Chondrocyte (in vitro differentiated cells): ENCODE measurements at places on chromosomes 2 and 18.

- DNase-seq, result no peak
These were observed 675 bp downstream of the GEMIN6 start for GRCh38 chr2:38778687-38779082.

- DNase-seq, result no peak
These were observed 81.9 kb upstream of the VWC2L start for GRCh38 chr2:214328941-214329340.

DNA sequence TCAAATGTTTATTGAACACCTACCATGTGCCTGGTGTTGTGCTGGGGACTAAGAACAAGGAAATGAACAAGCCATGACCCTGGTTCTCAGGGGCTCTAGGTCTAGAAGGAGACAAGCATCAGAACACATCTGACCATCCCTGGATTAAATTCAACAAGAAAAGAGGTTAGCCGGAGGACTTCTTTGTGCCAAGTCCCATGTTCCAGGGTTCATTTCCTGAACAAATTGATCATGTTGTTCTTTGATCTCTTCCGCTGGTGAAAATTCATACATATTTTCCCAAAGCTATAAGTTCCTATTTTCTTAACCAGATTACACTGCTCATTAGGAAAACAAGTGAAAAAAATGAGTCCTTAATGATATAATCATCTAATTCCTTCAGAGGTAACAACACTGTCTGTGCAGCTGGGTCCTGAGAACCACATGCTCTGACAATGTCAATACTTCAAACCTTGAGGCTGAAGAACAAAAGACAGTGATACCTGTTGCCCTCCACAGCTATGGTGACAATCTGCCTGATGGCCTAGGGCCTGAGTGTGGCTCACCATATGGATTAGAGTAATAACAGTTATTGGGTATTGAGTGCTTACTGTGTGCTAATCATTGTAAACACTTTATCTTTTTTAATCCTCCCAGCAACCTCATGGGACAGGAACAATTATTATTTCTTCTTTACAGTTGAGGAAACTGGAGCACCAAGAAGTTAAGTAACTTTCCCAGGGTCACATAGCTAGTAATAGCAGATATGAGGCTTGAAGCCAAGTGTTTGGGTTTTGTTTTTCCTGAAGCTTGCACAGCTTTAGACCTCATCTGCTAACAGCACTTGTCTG is 24.6 kb upstream of the INO80C start:
- DNase-seq, result no peak

- no peak for DNase-seq
These were observed 74.0 kb downstream of the BCL2 start for GRCh38 chr18:63245600-63245999.

- no peak for DNase-seq
These were observed 147.2 kb upstream of the CELF4 start for GRCh38 chr18:37712776-37713175.

- no peak for DNase-seq
These were observed 43.8 kb upstream of the ASPRV1 start for GRCh38 chr2:70005216-70005615.

GRCh38 chr2:105866216-105867185 is 121.8 kb downstream of the NCK2 start:
- DNase-seq, result no peak

DNA sequence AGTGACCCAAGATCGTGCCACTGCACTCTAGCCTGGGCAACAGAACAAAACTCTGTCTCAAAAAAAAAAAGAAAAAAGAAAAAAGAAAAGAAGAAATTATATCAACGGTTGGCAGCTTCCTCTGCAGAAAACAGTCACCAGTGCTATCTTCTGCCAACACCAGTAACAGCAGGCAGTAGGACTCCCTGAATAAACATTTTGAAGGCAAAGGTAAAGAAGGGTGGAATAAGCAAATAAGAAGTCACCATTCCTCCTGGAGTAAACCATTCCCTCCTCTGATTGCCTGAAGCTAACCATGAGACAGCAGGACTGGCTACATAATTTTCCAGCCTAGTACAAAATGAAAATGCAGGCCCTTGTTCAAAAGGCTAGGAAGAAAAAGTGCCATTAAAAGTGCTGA is 9.0 kb upstream of the RNF103 start:
- no peak for DNase-seq

- DNase-seq, result no peak
These were observed 211.2 kb upstream of the CTAGE1 start for GRCh38 chr18:22628795-22629510.

- DNase-seq, result no peak
These were observed 117.1 kb downstream of the ZFP36L2 start for GRCh38 chr2:43109261-43109743.

DNA sequence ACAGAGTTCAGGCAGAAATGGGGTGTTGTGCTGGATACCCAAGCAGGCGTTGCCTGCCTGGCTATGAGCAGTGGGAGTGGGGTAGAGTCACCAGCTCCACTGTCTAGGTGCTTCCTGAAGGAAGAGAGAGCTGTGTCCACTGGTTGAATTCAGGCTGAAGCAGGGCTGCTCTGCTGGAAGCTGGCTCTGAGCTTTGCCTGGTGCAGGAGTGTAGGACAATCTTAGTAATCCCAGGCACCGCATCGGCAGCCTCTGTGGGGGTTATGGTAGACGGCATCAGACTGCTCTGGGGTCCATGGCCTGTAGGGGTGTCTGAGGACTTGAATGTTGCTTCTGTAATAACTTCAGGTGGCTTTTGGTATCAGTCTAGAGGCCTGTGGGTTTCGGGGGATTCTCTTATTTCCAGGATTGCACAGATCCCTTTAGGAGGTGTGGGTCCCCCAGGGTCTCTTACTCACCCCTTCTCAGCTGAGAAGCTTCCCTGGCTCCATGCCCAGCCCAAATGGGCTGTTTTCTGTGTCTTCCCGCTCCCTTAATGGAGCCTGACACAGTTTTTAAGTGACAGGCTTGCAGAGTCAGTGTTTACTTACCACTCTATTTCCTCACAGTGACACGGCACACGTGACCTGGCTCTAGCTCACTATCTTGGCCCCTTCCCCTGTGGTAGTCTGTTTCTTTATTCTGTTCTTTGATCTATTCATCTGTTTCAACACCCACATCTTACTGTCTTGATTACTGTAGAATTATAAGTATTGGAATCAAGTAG is 644.3 kb downstream of the CBLN2 start:
- DNase-seq, result no peak

GRCh38 chr2:191321861-191322662 is 76.9 kb downstream of the MYO1B start:
- DNase-seq, result no peak

GRCh38 chr18:79857082-79857671 is 59.4 kb downstream of the KCNG2 start:
- no peak for DNase-seq

DNA sequence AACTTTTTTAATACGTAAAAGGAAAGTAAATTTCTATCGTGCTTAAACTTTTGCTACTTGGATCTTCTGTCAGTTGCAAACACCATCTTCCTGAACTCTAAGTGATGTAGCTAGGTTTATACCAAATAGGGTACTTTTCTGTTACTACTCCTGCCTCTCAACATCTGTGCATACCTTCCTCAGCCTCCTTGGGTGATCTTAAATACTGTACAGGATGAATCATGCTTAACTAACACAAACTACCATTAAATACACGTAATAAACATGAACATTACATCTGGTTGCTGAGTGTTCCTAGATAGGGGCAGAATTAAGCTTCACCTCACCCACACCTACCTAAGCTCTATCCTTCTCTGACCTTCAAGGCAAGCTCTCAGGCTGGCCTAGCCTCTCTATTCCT is 398.0 kb downstream of the TXNL1 start:
- no peak for DNase-seq

DNA sequence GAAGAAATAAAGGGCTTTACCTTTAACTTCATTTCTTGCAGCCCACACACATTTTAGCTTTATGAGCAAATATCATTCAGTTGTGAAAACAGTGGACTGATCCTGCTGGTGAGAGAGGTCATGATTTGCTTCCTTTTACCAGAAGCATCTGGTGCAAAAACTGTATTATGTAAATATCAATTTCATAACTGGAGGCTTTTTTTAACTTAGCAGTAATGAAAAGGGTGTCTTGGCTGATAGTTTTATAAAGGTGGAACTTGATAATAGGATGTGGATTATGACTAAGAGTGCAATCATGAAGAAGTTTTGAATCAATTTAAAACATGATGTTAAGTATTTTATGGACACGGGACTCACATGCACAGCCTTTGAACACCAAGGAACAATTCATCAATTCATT is 304.4 kb downstream of the GULP1 start:
- DNase-seq, result no peak

DNA sequence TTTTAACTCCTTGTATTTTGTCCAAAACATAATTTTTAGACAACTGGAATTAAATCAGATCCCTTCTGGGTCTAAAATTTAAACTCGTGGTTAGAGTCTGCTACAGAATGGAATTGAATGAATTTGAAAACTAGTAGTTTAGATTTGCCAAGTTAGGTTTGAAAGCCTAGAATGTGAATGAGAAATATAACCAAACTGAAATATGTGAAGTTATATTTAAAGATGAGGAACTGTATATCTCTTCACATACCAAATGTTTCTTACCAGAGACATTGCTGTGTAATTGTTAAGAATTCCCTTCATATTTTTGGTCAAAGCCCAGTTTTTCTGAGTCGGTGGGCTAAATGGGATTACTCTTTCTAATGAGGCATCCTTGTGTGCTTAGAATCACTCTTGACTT is 74.2 kb downstream of the LPIN1 start:
- DNase-seq, result no peak

DNA sequence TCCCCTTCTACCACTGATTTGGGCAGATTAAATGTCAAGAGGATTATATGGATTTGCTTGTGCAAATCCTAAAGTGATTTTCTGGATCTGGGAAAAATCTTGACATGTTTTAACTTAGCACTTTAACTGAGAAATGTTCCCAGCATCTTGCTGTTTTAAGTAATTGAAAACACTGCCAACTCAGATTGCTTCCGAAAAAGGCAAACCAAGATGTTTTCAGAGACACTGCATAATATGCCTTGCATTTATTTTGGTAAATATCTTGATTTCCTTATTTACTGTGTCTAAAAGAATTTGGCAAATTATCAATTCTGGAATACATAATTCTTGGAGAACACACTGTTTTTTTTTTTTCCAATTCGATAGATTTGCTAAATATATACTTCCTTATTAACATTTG is 385.0 kb upstream of the FAM98A start:
- DNase-seq, result no peak

GRCh38 chr2:232315049-232315922 is 63.3 kb upstream of the ALPP start:
- DNase-seq, result no peak

DNA sequence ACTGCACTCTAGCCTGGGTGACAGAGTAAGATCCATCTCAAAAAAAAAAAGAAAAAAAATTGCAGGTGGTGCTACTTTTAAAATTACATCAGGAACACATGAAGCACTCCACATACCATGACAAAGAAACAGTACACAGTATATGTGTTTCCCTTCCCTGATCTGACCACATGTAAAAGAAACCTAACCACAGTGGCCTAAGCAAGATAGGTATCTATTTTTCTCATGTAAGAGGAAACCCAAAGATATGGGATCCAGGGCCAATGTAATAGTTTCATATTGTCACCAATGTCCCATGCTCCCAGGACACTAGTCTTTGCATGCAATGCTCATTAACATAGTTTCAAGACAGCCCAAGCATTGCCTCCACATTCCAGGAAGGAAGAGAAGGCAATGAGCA is 99.9 kb downstream of the DYM start:
- no peak for DNase-seq

GRCh38 chr2:128292599-128293425 is 25.9 kb downstream of the HS6ST1 start:
- DNase-seq, result peak; percentile 85

GRCh38 chr2:14634182-14634488 is 1.6 kb downstream of the LRATD1 start:
- DNase-seq, result peak; percentile 91

DNA sequence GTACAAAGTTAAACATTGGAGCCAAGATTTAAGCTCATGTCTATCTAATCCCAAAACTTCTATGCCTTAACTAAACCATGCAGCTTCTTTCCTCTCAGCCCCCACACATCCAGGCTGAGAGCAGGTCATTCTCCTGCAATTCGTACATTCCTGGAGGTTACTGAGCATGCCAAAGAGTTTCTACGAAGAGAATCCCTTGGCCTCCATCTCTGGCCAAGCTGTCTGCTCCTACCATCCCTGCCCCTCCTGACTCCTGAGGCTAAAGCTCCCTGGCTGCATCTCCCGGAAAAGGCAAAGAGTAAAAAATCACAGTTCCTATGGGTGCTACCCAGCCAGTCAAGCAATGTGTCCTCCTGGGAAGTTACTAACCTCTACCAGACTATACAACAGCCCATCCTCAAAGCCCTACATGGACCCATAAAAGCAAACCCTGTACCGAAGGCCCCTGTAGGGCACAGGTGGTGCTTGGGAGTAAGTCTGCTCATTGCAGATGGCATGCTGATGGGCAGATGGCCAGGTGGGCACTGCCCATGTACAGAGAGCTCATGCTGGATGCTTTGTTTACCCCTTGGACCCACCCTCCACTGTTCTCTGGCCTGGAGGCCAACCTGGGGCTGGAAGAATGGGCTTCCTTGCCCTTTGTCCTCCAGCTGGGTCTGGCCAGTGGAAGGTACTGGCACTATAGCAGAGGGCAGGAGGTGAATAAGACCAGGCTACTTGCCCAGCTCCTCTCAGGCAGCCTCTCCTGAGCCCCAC is 99.5 kb downstream of the TTC32 start:
- no peak for DNase-seq

DNA sequence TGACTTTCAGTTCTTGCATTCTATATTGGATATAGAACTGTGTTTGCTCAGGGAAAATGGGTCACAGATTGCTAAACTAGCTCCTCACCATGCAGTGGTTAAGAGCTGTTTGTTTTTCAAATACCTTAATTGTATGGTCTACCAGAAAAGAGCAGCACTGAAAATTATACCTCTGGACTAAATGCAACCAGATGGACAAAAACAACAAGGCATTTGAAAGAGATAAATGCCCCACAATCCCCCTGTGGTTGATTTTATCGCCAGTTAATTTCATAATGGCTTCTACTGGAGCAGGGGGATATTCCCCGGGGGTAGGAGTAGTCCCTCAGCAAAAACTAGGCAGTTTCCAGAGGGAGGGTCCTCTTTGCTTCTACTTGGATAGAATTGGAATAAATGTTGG is 267.9 kb upstream of the TNP1 start:
- DNase-seq, result no peak

DNA sequence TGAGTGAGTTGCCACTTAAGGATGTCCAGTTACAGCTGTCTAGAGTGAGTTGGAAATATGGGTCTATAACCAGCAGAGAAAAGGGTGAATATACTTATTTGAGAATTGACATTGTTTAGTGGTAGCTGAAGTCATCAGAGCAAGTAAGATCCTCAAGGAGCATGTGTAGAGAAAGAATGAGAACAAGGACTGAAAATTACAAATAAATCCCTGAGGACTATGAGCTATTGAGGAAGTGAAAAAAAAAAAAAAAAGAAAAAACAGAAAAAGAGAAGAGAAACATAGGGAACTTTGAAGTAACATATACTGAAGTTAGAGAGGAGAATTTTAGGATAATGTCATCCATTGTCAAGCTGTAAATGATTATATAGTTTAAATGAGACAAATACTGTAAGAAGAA is 134.0 kb upstream of the CCDC68 start:
- DNase-seq, result no peak

- no peak for DNase-seq
These were observed 148.1 kb downstream of the EML6 start for GRCh38 chr2:54871457-54872107.
